Left ventricle myocardium inferior (tissue), 1 donor: ENCODE measurements at places on chromosomes 2 and 18.

- peak; percentile 50 for DNase-seq
Measured at GRCh38 chr18:75204732-75205513, 4.0 kb downstream of the PTGR3 start.

DNA sequence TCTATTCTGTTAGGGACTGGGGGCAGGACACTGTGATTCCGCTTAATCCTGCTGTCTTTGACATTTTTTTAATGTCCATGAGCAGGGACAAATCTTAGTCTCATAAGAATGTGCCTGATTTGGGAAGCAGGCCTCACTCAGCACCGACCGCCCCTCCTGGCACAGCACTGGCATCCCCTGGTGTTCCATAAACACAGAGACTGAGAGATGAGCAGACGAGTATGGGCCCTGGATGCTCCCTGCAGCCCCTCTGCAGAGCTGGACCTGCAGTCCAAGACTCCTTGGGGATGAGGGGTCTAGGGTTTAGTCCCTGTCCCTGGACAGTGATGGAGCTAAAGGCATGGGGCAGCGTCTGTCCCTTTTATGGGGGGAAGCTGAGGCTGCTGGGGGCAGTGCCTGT lies 81.6 kb downstream of the NDUFA10 start:
- DNase-seq = peak; percentile 8

- DNase-seq = no peak
Measured at GRCh38 chr2:72718876-72719275, 107.0 kb downstream of the EXOC6B start.

DNA sequence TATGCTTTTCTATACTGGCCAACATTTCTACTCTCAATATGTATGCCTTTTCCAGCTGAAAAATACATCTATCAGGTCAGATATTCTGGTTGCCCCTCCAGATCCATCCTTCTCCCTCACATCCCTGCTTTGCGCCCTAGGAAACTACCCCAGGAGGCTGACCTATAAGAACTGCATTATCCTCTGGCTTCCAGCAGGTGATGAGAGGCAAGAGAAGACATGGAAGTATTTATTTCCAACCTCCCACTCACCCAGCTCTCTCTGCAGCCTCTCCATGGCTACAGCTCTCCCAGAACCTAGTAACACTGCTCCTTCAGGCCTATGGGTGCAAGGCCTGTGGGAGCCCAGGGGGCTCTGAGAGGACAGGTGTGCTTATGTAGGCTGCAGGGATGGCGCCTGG lies 42.9 kb downstream of the ARID5A start:
- DNase-seq = no peak

DNA sequence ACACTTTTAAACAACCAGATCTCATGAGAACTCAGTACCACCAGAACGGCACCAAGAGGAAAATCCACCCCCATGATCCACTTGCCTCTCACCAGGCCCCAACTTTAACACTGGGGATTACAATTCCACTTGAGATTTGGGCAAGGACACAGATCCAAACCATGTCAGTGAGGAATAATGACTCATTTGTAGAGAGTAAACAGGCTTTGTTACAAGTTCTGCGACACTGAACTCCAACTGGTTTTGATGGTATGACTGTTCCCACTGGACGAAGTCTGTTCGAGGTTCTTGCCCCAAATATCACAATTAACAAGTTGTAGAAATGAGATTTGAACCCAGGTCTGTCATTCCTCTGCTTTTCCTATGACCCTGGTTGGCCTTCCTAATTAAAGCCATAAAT lies 718.1 kb upstream of the ID2 start:
- no peak for DNase-seq

- DNase-seq = no peak
Measured at GRCh38 chr2:9380702-9381628, 42.4 kb downstream of the ITGB1BP1 start.

DNA sequence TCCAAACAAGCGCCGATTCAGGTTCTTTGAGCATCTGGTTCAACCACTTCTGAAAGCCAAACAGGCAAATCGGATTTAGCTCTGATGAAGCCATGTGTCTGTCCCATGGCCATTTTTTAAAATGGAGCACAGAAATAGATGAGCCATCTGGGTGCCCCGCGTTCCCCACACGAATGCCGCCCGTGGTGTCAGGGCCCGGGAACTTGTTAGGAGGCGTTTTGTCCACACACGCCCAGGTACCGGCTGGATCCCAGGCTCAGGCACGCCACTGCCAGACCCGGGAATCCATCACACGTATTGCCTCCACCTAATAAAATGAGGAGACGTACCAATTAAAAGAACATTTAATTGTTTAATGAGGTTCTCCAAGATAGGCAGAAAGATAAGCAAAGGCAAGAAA lies 374.4 kb upstream of the SALL3 start:
- no peak for DNase-seq

DNA sequence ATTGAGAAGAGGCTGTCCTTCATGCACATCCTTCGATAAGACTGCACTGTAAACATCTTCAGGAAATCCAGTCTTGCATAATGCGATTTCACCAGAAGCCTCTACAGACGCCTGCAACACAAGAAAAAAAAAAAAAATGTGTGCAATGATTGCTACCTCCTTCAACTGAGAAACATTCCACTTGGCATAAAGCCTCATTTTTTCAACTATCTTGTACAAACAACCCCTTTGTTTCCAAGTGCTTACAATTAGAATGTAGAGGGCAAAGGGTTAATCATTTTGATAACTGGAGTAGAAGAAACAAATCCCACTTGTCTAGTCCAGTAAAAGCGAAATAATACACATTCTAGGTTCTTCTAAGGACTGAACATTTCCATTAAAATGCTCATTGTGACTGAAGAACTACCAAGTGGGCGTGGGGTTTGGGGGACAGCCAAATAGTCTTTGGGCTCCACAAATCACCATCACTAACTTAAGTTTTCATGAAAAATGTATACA lies 29.2 kb downstream of the CDH2 start:
- no peak for DNase-seq

DNA sequence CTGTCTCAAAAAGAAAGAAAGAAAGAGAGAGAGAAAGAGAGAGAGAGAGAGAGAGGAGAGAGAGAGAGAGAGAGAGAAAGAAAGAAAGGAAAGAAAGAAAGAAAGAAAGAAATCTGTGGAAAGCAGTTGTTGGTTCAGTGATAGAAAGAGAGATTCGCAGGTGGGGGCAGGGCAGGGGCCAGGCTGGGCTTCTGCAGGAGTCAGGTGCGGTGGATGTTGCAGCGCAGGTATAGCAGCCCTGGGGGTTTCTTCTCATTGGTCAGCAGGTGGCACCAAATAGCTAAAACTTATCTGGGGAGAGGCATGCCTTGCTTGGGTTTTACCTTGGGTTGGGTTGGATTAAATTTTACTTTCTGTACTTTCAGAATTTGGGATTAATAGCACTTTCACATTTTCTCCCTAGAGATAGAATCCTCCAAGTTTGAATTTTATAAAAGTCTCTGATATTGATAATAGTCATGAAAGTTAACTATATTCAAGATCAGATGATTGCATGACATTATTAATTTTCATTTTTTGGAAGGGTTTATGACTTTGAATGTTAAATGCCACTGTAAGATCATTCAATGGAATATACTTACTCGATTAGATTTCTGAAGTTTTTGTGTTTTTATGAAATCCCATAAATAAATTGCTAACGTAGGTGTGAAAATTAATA lies 66.6 kb downstream of the SPTBN1 start:
- DNase-seq = no peak

DNA sequence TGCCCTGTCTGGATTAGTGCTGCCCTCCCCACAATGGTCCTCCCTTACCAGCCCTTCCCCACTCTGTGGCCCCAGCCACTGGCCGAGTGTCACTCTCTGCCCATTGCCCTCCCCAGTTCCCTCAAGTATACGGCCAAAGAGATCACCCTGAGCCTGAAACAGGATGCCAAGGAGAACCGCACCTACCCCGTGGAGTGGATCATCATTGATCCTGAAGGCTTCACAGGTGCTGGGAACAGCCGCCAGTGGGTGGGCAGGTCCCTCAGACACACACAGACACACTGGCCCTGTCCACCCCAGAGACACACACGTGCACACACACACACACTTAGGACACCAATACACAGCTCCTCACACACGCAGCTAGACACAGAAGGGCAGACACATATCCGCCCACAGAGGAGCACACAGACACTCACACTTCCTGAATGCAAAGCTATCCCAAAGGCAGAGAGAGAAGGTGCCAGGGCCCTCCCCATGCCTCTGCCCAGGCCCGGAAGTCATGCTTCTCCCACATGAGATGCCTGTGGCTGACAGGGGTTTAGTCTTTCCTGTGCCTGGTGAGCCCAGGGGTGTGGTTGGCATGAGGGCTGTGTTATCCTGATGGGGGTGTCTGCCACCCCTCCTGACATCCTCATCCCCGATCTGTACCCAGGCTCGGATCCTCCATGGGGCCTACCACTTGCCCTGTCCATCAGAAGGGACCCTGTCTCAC lies 2.9 kb downstream of the CHRND start:
- peak; percentile 2 for DNase-seq

DNA sequence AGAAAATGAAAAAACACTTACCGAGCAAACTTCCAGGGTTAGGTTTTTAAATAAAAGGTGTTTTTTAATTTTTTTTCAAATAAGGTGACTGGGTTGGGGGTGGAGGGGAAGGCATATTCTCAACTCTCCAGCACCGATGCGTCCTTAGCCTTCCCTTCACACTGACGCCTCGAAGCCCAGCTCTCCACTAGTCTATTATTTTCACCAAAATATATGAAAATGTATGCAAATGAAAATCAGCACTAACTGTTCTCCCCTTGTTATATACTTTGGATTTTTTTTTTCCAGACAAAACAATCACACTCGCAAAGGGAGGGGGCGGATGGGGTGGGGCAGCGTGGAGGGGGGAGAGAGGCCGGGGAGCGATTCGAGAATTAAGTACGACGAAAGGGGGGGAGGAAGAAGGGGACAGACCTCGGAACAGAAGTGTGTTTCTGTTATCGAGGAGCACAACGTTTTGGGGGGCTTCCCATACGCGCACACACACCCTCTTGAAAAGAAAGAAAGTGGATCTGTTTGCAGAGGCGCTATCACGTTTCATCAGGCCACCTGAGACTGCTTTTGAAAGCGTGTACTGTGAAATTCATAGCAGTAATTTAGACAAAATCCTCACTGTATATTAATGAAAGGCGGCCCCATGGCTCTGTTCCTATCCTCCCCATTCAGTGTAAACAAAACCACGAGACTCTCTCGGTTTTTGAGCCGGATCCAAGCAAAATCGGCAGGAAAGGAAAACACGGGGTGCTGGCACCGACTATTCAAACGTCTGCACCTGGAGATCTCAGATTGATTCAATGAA lies 2.4 kb upstream of the POU3F3 start:
- no peak for DNase-seq

GRCh38 chr2:132951008-132951714 lies 281.2 kb upstream of the LYPD1 start:
- DNase-seq = no peak

- no peak for DNase-seq
Measured at GRCh38 chr2:16214391-16214790, 274.0 kb downstream of the MYCN start.

DNA sequence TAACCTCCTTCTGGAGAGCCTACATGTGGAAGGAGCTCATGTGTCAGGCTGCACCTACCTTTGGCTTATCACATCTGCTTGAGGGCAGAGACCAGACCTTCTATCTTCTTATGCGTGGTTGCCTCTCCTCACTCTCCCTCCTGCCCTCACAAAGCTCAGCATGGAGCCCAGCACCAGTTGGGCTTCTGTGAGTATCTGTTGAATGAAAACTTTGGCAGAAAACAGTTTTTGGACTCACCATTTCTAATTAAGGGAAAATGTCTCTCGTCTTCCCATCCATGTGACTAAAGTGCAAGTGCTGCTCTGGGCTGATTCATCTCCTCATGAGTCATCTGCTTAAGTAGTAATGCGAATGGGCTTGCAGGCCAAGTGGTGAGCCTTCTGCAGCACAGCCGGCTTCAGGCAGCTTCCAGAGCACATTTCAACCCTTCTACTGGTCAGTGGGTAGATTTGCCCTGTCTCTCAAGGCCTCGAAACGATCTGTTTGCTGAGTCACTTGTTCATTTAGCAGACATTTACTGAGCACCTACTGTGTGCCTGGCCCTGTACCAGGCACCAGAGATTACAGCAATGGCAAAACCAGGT lies 102.6 kb downstream of the VSNL1 start:
- DNase-seq = no peak

DNA sequence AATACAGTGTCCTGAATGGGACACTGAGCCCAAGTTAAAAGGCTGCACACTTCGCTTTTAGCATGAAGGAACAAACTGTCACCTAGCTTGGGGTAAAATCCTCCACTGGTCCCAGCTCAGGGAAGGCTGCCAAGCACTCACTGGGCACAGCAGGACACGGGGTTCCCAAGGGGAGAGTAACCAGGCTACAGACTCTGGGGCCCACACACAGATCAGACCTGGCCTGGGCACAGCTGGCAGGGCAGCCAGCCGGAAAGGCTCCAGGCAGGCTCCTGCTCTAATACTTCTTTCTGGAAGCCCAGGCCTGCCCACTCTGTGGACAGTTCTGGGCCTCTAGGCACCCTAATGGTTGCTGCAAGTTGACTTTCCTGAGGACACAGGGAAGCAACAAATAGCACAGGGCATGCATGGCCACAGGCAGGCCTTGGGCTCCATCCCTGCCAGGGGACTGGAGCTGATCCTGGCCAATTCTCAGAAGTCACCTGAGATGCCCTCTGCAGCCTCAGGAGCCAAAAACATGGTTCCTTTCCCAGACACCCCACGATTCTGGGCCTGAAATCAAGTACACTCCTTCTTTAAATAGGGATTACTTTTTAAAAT lies 18.7 kb upstream of the SULT1C3 start:
- peak; percentile 54 for DNase-seq

DNA sequence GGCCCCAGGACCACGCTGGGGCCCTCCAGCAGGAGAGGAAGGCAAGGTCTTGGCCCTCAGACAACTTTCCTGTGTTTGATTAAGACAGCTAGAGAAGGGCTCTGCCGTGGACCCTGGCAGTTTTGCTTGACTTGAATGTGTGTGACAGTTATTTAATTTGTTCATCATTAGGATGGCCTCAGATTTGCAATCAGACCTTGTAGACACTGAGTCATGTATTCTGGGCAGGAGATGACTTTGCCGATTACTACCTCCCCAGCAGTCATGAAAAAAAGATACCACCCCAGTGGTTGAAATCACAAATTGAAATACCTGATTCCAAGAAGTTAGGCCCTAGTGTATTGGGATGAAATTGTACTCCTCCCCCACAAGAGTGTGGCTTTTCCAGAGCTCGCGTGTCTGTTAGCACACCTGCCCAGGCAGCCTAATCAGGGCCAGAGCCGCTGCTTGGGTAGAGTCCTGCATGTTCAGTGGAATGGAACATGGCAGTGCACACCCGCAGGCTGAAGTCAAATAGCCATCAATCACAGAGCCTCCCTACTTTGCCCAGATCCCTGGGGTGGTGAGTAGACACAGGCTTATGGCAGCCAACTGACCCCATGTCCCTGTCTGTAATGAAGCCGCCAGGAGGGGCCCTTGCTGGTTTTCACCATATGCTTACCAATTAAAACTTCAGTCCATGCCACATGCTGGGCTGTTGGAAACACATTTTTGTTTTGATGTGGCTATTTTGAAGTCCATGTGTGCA lies 122.5 kb downstream of the TPGS2 start:
- no peak for DNase-seq

DNA sequence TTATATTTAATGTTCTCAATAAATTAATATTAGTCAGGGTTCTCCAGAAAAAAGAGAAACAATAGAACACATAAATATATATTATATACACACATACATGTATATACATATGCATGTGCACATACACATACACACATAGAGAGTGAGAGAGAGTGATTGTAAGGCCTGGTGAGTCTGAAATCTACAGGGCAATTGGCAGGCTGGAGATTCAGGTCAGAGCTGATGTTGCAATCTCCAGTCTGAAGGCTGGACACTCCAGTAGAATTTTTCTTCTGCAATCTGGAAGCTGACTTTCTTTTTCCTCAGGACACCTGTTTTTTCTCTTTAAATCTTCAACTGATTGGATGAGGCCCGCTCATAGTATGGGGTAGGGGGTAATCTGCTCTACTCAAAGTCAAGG lies 3.2 kb downstream of the TMEM182 start:
- no peak for DNase-seq
